HAP-1 (cell line): ENCODE measurements at places on chromosomes 1 and 21.

DNA sequence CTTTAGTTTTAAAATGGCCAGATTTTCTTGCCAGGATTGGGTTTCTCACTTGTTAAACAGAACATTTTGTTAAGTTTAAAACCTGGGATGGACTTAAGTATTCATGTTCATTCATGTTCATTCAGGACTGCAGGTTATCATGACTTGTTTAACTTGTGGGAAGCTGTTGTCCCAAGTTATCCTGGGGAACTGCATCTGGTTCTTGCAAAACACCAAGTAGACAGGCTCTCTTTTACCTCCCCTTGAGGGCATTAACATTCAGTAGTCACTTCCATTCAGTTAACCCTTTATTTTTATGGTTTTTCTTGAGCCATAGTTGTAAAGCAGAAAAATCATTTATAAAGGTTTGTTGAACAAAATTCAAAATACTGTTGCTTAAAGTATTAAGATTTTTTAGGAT, 8.1 kb downstream of the SOD1 start:
- no peak for DNase-seq

DNA sequence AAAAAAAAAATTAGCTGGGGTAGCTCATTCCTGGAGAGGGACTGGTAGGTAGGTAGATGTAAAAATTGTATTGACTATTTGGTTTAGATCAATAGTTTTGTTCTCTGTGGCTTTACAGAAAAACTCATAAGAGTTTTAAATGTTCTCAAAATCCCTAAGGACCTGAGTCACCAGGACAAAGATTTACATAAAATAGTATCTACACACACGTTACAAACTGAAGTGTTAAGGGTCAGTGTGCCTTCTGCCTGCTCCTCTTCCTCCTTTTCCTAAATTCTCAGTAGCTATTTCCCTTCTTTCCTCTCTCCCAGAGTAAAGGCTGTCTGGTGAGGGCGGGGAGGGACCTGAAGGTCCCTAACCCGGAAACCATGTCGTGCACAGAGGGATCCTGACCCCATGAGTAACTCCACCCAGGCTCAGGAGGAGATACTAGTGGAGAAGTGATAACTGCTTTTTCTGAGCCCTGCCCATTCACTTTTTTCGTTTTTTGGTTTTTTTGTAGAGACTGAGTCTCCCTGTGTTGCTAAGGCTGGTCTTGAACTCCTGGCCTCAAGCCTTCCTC, 8.1 kb downstream of the PLEKHM2 start:
- DNase-seq = no peak

DNA sequence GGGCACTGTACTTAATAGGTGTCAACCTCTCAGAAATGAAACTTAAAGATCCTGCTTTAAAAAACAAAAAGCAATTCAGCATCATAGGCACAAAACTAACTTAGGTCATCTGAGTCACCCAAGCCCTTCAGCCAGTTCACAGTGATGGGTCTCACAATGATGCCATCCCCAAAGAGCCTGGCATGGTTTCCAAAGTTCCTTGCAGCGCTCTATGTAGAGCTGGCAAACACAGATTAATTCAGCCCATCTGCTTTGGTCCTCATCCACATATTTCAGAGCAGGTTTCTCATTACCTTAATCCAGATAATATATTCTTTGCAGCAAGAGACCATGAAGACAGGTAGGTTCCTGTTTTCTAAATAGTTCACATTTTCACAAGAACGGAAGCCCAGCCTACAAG, 14.6 kb upstream of the PLA2G2C start:
- no peak for DNase-seq

DNA sequence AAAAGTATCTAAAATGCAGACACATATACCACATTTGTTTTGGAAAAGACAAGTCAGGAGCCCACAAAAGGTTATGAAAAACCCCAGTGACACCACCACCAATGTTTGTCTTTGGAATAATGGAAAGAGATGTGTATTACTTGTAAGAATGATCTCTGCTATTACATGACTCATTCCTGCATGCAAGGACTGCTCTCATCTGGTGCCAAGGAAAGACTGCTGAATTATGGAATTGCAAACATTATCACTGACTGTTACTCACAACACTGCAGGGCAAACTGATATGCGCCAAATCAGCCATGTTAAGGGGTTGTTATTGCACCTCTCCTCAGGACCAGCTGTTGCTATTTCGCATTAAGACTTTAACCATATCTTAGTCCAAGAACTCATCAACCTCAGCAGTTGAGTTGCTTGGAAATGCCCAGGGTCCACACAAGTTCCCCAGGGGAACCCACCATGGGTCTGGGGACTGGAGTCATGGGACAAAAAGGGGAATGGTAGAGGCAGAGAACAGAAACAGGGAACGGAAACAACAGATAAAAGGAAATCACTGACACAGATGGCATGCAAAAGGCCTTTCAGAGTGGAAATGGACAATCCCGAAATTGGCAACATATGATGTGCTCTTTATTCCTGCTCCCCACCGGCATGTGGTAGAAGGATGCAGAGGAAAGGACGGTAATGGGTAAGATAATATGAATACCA, 34.4 kb downstream of the CAPZB start:
- DNase-seq = no peak

GRCh38 chr1:58597076-58597475, 20.0 kb upstream of the TACSTD2 start:
- no peak for DNase-seq

GRCh38 chr21:45266518-45267389, 20.9 kb downstream of the POFUT2 start:
- DNase-seq = no peak

GRCh38 chr1:157968946-157969345, 24.5 kb upstream of the KIRREL1 start:
- DNase-seq = no peak

GRCh38 chr1:167011560-167012191, 22.6 kb downstream of the MAEL start:
- no peak for DNase-seq

- DNase-seq = no peak
Observed at GRCh38 chr1:186754542-186755145, 74.1 kb upstream of the PLA2G4A start.

DNA sequence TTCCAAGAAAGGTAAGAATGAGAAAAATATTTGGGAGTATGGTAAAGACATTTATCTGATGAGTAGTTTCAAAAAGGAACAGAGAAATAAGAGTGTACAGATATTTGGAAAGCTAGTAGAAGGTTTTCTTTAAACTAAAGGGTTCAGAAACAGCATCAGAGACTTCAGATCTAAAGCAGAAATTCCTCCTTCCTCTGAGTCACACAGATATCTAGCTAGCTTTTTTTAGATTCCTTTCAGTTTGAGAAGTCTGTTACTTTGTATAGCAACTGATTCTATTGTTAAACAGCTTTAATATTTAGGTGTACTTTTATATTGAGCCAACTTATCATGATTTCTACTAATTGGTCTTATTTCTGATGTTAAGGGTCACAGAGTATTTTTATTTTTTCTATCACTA, 4.7 kb downstream of the AMY2B start:
- DNase-seq = no peak
